ENCODE measurements at places on chromosomes 6 and 20. TPM values are rescaled to one million over a fixed set of nuclear protein-coding genes. Genes with fewer than 3 reads are reported as not detected.

Gene ADTRP
- polyA plus RNA-seq, result 0.23 TPM

GRCh38 chr6:2579804-2580570 lies 170.7 kb downstream of the MYLK4 start:
- H3K27ac ChIP-seq, result no peak overlapping the region
- no peaks in the 10 kb centered on the region for H3K36me3 ChIP-seq
- peaks cover 2% of the 10 kb centered on the region for H3K4me1 ChIP-seq
- no peak for DNase-seq

Gene CDC40
- 16.4 TPM for polyA plus RNA-seq

Gene DHX16
- polyA plus RNA-seq, result 22.5 TPM

Gene RSPH4A
- 0.18 TPM for polyA plus RNA-seq

Gene C20orf144
- 0.20 TPM for polyA plus RNA-seq

DNA sequence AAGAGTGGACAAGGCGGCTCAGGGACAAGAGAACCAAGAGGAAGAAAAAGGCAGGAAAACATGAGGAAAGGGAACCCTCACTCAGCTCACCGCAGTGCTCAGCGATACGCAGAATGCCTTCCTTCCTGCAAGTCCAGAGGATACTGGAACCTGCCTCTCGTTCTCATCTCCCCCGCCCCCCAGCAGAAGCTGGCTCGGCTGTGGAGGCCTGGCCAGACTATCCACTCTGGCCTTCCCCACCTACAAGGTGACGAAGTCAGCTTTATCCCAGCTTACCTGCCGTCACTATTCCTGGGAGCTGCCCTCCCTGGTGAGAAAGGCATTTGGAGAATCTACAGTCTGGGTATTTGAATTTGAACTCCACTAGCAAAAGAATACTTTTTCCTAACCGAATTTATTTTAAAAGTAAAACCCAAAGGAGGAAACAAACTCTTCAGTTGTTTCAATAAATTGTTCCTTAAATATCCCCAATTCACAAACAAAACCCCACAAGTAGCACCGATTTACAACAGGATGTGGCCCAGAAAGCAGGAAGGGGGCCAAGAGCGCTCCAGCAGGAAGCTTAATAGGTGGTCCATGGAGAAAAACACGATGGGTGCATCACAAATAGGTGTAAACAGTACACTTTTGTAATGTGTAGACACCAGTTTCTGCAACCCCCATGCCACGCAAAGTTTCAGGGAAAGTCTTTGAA lies 2.1 kb upstream of the DIDO1 start:
- H3K36me3 ChIP-seq, result no peaks in the 10 kb centered on the region
- H3K4me1 ChIP-seq, result peaks cover 13% of the 10 kb centered on the region
- no peak for DNase-seq
- H3K27me3 ChIP-seq, result no peaks in the 10 kb centered on the region
- peak overlapping the region; percentile 54 for H3K4me3 ChIP-seq

DNA sequence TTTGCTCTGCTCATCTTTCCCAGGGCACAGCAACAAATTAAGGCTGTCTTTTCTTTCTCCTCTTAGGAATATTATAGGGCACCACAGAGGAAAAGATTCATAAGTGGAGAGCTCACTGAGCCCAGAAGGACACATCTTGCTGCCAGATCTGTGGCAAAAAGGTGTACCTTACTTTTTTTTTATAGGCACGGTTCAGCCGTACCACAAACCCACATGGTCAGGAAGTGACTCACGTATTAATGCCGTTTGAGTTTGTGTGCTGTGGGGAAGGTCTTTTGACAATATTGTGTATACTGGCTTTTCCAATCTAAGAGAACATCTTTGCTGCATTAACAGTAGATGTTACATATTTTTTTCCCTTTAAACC lies 28.4 kb downstream of the PAQR8 start:
- no peak overlapping the region for H3K4me3 ChIP-seq
- DNase-seq, result peak; percentile 80
- H3K27me3 ChIP-seq, result no peaks in the 10 kb centered on the region
- no peak overlapping the region for H3K27ac ChIP-seq
- no peaks in the 10 kb centered on the region for H3K36me3 ChIP-seq

- no peak overlapping the region for H3K4me3 ChIP-seq
- H3K36me3 ChIP-seq, result no peaks in the 10 kb centered on the region
- H3K4me1 ChIP-seq, result no peaks in the 10 kb centered on the region
- no peaks in the 10 kb centered on the region for H3K27me3 ChIP-seq
These were observed 28.3 kb upstream of the TMEM181 start for GRCh38 chr6:158531566-158531965.

Gene LAMA2
- polyA plus RNA-seq, result 19.5 TPM

- H3K27ac ChIP-seq, result no peak overlapping the region
- no peaks in the 10 kb centered on the region for H3K36me3 ChIP-seq
- peaks cover 12% of the 10 kb centered on the region for H3K27me3 ChIP-seq
- no peaks in the 10 kb centered on the region for H3K4me1 ChIP-seq
These were observed 8.7 kb upstream of the PGC start for GRCh38 chr6:41755895-41756294.

- H3K4me3 ChIP-seq, result no peak overlapping the region
- no peak overlapping the region for H3K27ac ChIP-seq
- no peaks in the 10 kb centered on the region for H3K4me1 ChIP-seq
- no peaks in the 10 kb centered on the region for H3K27me3 ChIP-seq
- no peak for DNase-seq
- H3K36me3 ChIP-seq, result peaks cover 5% of the 10 kb centered on the region
These were observed 9.1 kb downstream of the MTRF1L start for GRCh38 chr6:152993431-152993830.

DNA sequence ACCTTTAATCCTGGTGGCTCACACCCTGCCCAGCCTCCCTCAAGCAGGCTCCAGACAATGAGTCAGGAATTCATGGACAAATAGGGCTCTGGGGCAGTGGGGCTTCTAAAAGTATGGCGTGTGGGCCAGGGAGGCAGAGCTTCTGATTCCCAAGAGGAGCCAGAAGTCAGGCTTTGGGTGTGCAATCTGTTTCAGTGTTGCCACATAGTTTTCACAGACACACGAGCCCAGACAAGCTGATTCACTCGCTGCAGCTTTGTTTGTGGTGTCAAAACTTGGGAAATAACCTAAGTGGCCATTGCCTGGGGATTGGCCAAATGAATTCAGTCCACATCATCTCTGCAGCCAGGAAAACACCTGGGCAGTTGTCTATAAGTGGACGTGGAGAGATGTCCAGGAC lies 9.2 kb downstream of the PEDS1 start:
- peak overlapping the region; percentile 51 for H3K27ac ChIP-seq
- H3K4me3 ChIP-seq, result no peak overlapping the region
- peak; percentile 97 for DNase-seq
- peaks cover 30% of the 10 kb centered on the region for H3K36me3 ChIP-seq

DNA sequence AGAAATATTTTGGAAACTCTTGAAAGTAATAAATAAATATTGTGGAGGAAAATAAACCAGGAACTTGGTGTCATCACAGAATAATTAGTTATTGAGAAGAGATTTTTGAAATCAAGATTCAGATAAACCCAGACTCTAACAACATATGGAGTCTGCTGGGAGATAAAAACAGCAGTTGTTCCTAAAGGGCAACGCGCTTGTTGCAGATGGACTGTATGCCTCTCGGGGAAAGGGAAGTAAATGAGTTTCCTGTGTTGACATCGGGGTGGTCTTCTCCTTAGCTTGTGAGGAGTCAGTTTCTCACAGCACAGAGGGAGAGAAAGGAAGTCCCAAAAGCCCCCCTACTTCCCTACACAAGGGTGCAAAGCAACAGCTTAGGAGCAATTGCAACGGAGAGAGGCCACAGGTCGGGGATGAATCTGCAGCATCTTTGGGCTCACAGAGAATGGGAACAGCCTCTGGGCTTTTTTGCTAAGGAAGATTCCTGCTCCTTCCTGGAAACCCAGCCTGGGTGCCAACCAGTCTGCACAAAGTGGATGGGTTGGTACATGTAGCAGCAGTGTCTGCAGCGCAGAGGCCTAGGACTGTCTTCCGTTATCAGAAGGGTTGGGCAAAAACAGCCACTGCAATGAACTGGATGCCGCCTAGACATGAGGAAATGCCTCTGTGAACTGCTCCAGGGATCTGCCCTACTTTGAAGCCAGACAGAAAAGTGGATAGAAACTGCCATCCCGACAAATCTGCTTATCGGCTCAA lies 603.0 kb upstream of the NRSN1 start:
- no peaks in the 10 kb centered on the region for H3K27me3 ChIP-seq
- H3K27ac ChIP-seq, result no peak overlapping the region
- H3K4me3 ChIP-seq, result no peak overlapping the region
- no peaks in the 10 kb centered on the region for H3K36me3 ChIP-seq
- no peak for DNase-seq
- H3K4me1 ChIP-seq, result no peaks in the 10 kb centered on the region

- no peaks in the 10 kb centered on the region for H3K36me3 ChIP-seq
- no peaks in the 10 kb centered on the region for H3K4me1 ChIP-seq
- DNase-seq, result no peak
- peaks cover 23% of the 10 kb centered on the region for H3K27me3 ChIP-seq
- no peak overlapping the region for H3K27ac ChIP-seq
These were observed 55.4 kb downstream of the PSMG4 start for GRCh38 chr6:3314176-3314575.

Gene TUBB1
- polyA plus RNA-seq, result not detected

DNA sequence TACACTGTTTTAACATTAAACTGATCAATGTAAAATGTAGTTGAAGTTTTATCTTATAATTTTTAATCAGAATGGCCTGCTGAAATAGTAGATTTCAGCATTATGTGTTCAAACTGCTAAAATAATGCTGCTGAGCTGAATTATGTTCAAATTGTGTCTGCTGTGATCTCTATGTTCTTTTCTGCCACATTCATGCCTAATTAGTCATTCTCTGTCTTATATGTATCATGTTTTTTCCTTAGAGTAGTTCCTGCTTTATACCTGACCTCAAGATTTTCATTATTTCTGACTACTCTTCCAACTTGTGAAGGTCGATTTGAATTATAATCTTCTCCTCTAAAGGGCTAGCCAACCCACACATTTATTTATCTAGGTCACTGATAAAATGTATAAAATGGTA lies 476.7 kb upstream of the EPHA7 start:
- no peak overlapping the region for H3K27ac ChIP-seq
- DNase-seq, result no peak
- no peaks in the 10 kb centered on the region for H3K36me3 ChIP-seq
- no peak overlapping the region for H3K4me3 ChIP-seq
- no peaks in the 10 kb centered on the region for H3K4me1 ChIP-seq
- no peaks in the 10 kb centered on the region for H3K27me3 ChIP-seq

Gene PPP1R3G
- polyA plus RNA-seq, result 0.10 TPM

GRCh38 chr20:58078741-58079522 lies 149.5 kb downstream of the ANKRD60 start:
- no peak overlapping the region for H3K4me3 ChIP-seq
- H3K27me3 ChIP-seq, result no peaks in the 10 kb centered on the region
- no peaks in the 10 kb centered on the region for H3K4me1 ChIP-seq
- H3K27ac ChIP-seq, result no peak overlapping the region
- no peaks in the 10 kb centered on the region for H3K36me3 ChIP-seq
- peak; percentile 89 for DNase-seq

DNA sequence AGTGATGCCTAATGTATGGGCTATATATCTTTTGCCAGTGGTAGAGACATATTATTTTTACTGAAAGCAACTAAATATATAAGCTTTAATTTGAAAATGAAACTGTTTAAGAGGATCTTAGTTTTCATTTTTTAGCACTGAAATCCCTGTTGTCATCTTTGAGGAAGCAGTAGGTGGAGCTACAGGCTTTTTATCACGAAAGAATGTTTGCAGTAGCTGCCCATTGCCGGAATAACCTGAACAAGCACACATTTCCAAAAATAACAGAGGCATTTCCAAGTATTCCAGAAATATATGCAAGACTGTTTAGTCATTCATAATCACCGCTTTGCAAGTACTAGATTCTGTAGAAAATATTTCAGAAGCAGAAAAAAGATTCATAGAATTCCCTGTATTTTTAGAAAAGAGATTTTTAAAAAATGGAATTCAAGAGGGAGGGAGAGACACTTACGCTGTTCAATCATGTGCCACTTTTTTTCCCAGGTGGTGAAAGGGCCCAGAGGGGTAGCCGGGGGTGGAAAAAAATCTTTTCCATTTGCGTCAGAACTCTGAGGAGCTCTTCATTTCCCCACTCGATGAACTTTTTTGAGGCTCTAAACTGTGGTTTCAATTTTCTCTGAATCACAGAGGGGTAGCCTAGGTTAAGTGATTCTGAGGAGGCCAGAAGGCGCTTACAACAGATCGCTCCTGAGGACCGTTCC lies 142.5 kb upstream of the FERMT1 start:
- no peaks in the 10 kb centered on the region for H3K36me3 ChIP-seq
- no peak overlapping the region for H3K27ac ChIP-seq
- H3K27me3 ChIP-seq, result no peaks in the 10 kb centered on the region
- DNase-seq, result peak; percentile 89
- peaks cover 2% of the 10 kb centered on the region for H3K4me1 ChIP-seq
- H3K4me3 ChIP-seq, result peak overlapping the region; percentile 56
